Activated T-cell treated with anti-CD3 and anti-CD28 coated beads for 1 hour (primary cell): ENCODE measurements at places on chromosomes 2 and 18.

- DNase-seq = no peak
These were observed 335.1 kb downstream of the CYRIA start for GRCh38 chr2:16330571-16330970.

- no peak for DNase-seq
These were observed 7.3 kb upstream of the PRLH start for GRCh38 chr2:237558961-237559641.

DNA sequence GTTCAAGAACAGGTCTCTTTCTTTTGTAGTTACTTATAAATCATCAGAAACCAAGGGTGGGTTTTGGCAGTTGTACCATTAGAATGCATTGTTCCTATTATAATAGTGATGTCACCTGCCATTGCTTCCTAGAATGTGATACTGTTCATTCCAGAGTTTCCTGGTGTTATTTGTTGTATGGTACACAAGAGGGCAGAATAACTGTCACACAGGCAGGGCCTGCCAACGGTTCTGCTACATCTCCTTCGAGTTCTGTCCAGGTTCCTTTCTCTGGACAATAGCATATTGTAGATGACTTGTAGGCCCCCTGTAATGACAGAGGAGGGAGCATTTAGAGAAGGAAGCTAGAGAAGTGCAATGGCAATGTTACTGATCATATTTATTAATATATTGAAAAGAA lies 98.3 kb downstream of the KLHL14 start:
- DNase-seq = no peak

DNA sequence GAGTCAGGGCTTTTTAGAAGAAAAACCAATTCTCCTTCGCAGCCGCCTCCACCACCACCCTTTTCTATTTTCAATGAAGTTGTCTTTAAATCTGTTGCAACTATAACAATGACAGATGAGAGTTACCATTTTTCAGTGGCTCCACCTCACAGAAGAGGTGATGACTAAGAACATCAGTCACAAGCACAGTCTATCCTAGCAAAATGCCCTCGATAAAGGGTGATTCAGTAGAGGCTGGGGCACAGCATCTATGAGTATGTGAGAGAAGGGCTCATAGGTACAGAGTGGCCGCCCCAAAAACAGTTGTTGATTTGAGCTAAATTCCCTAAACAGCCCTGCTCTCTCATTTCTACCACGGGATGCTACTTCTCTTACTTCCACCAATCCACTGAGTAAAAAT lies 310.8 kb upstream of the MGAT5 start:
- no peak for DNase-seq

DNA sequence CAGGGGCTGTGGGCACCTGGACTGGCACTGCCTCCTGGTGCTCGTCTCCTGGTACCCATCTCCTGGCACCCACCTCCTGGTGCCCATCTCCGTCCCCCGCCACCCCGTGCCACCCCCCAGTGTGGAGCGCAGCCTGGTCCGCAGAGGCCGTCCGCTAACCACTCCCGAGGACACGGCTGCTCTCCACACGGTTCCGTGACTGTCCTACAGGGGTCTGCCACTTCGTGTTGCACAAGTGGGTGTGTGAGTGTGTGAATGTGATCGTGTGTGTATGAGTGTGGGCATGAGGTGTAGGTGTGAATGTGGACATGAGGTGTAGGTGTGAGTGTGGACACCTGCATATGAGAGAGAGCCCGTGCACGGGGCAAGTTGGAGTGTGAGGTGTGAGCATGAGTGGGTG lies 119.4 kb upstream of the HS6ST1 start:
- no peak for DNase-seq

- no peak for DNase-seq
These were observed 8.3 kb downstream of the DTYMK start for GRCh38 chr2:241678307-241678706.

GRCh38 chr2:129936334-129936934 lies 43.0 kb upstream of the RAB6C start:
- no peak for DNase-seq

- no peak for DNase-seq
These were observed 186.5 kb upstream of the TPO start for GRCh38 chr2:1226766-1227165.

DNA sequence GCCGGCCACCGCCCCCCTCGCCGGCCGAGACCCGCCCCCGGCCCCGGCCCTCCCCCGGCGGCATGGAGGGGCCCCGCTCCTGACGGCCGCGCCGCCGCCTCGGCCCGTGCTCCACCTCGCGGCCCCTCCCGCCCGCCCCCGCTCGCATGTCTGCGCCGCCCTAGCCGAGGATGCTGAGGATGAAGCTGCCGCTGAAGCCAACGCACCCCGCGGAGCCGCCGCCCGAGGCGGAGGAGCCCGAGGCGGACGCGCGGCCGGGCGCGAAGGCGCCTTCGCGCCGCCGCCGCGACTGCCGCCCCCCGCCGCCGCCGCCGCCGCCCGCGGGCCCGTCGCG lies 397 bp downstream of the ZCCHC2 start:
- no peak for DNase-seq

GRCh38 chr2:8204711-8205110 lies 477.1 kb upstream of the ID2 start:
- no peak for DNase-seq

DNA sequence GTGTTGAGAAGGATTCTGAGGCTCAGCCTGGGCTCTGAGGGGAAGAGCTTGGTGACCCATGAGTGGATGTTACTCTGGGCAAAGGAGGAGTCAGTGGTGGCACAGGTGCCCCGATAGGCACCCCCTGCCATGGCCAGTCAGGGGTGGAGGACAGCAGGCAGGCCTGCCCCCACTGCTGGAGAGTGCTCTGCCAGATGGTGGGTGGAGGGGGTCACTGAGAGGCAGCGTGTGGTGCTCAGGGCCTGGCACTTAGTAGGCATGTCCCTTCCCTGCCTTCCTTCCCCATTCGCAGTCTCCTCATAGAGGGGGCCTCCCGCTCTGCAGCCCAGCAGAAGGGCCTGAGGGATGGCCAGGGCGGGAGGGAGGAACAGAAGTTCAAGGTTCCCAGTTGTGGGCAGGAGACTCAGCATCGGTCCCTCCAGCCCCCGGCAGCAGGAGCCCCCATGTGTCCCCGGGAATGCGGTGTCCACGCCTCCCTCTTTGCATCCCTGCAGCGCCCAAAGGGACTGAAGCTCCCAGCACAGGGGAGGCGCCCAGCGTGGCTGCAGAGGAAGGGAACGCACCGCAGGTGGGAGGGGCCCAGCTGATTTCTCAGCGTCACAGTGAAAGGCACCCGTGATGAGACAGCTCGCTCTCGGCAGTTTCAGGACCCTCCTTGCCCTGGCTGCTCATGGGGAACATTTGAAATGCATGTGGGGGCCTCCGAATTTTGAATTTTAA lies 5.7 kb upstream of the SNED1 start:
- no peak for DNase-seq

DNA sequence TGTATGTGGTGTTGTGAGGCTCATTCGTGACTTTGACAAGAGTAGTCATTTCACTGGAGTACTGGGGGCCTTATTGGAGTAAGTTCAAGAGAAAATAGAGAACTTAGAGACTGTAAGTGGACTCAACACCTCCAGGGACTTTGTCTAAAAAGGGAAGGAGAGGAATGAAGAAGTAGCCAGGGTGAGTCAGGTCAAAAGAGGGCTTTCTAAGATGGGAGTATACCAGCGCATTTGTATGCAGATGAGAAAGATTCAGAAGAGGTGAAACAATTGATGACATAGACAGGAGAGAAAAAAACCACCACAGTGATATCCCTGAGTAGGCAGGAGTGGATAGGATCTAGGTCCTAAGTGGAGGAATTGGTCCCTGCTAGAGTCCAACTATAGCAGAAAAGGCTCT lies 246.8 kb downstream of the IKZF2 start:
- no peak for DNase-seq

- DNase-seq = no peak
These were observed 29.6 kb downstream of the CFAP210 start for GRCh38 chr2:169664600-169664977.

DNA sequence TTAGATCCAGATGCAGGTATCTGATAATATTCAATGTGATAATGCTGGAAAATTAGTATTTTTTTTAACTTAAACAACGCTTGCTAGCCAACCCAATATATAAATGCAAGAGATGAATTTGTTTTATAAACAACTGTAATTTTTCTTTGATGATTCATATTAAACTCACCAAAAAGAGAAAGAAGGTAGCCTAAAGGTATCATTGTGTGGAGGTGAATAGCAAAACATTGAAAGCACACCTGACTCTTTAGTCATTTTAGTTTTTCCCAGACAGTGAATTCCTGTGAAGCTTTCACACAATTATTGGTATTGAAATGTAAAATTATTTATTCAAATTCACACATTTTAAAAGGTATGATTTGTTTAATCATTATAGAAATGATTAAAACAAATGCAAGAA lies 424.0 kb downstream of the NR4A2 start:
- DNase-seq = no peak

GRCh38 chr18:47893047-47893446 lies 37.4 kb downstream of the SMAD2 start:
- no peak for DNase-seq

DNA sequence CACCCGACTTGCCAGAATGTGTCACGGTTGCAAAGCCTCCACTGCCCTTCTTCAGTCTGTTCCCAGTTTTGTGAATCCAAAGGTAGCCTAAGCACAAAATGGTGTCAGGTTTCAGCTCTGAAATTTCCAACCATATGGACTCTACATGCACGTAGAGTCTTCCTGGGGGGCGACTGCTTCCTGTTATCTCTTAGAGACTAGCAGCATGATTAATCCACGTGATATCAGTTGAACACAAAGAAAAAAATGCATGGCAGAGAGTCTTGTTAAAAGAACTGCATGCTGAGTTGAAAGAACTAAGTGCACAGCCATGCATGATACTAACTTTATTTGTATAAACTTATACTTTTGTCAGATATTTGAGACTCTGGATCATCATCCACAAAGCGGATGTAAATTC lies 404.4 kb downstream of the SOCS6 start:
- no peak for DNase-seq

GRCh38 chr18:48230467-48231113 lies 178.6 kb downstream of the ZBTB7C start:
- no peak for DNase-seq

- no peak for DNase-seq
These were observed 18.9 kb downstream of the AAK1 start for GRCh38 chr2:69624611-69625010.

- no peak for DNase-seq
These were observed 231.1 kb downstream of the SETBP1 start for GRCh38 chr18:44911773-44912172.

DNA sequence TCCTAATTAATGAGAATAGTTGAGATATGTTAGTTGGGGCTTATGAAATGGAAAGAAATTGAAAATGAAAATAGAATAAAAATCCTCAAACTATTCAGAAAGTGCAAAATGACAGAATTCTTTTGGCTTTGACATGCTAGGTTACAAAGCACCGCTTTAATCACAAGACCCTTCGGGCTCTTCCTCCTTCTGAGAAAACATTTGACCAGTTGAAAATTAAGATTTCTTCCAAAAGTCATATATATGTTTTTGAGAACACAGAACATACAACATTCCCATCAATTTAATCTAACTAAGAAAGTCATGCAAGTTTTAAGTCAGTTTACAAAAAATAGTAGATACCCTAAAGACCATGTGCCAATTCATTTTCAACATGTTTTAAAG lies 2.2 kb upstream of the SLC40A1 start:
- no peak for DNase-seq

DNA sequence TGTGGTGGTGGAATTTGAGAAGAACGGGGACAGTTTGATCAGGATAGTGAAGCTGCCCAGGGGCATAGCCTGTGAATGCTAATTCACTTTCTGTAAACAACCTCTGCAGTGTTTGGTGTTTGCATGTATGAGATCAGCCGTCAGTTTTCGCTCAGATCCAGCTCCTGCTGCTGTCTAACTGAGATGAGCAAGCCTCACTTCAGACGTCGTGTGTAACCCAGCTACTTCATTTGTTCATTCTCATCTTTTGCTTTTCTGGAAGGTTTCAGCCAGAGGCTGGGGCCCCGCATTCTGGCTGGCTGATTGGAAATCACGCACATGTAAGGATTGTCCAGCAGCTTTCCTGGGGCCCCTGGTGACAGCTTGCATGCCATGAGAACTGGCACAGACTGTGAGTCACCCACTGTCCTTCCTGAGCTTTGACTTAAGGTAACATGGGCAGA lies 48.9 kb downstream of the LDLRAD4 start:
- DNase-seq = no peak

DNA sequence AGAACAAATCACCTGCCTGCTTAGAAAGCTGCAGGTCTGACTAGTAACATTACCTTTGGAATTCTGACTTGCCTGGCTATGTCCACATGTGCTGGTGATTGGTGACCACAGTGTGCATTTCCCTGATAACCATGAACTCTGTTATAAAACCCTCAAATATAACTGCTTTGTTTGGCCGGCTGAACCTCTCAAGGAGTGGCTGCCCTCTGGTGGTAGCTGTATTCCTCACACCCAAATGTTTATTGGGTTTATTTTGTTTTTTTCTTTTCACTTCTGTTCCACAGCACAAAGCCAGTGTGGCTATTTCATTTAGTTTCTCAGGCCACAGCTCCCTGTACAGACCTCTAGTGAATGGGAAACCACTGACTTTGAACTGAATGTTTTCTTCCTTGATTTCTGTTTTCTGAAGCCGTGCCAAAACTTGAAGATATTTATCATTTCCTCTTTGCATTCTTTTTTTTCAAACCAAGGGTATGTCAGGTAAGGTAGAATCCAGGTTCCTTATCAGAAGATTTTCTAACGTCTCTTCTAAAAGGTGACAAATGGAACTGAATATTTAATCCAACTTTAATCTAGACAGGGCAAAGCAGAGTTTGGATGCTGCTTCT lies 549.0 kb upstream of the VRK2 start:
- DNase-seq = no peak

GRCh38 chr2:98134172-98135005 lies 47.4 kb downstream of the VWA3B start:
- no peak for DNase-seq

GRCh38 chr2:213145715-213146242 lies 5.6 kb downstream of the IKZF2 start:
- DNase-seq = no peak

GRCh38 chr2:61670591-61671501 lies 132.7 kb upstream of the XPO1 start:
- DNase-seq = no peak

DNA sequence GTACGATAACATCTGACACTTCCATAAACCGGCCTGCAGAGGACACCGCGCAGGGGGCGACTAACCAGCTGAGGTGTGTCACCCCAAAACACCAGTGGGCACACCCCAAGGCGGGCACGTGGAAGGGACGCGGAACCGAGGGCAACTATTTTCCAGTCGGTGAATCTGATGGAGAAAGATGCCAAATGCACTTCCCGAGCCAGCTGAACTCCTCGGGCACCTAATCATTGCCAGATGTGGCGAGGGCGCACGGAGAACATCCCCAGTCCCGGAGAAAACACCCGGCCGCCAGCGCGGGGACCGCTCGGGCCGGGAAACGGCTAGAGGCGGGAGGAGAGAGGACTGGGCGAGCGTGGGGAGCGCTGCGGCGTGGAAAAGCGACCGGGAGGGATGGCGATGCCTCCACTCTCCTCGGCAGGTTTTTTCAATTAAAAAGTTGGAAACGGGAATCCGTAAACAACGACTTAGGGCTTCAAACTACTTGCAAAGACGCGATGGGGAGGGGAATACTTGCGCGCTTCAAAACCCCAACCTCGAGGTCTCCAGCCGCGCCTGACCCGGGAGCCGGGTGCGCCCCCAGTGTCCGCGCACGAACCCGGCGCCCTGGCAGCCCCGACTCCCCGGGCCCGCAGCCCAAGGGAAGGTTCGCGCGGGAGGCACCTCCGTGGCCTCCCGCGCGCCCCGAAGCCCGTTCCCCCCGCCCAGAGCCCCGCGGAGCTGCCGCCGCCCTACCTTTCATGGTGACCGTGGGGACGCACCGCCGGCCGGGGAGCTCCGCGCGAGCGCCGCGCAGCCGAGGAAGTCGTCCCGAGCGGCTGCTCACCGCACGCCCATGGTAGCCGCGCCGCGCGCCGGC lies 497 bp downstream of the COLEC12 start:
- no peak for DNase-seq

- DNase-seq = no peak
These were observed 120.0 kb downstream of the GALR1 start for GRCh38 chr18:77369644-77370043.
